ENCODE measurements at places on chromosomes 4 and X.

DNA sequence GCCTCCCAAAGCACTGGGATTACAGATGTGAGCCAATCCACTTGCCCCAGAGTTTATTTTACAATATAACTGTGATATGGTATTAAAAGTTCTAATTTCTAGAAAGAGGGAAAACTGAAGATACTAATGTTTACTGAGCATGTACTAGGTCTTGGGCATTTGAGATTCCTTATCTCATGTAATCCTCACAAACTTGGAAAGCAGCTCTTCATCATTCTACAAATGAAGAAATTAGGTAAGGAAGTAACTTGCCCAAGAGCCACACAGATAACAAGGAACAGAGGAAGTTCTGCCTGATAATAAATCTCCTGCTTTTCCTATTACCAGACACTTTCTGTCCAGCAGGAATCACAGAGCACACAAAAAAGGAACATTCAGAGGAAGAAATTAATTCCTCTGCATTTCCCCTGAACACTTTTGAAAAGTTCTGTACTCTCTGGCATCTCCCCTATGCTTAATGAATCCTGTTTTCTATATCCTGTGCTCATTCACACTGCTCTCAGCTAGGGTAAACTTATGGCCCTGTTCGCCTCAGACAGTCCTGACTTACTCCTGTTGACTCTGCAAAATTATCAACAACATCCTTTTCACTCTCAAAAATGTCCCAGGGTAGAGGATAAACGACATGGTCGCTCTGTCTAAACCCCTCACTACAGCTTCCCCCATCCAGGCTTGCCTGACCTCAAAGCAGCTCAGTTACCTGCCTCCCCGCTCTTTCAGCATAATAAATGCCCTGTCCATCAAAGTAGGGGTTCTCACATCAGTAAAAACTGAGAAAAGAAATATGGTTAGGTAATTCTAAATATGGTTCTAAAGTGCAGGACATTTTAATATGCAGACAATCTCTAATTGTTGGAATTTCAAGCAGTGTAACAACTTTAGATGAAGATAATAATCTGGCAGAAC lies 13.6 kb downstream of the SH3RF1 start:
- no peak for DNase-seq

DNA sequence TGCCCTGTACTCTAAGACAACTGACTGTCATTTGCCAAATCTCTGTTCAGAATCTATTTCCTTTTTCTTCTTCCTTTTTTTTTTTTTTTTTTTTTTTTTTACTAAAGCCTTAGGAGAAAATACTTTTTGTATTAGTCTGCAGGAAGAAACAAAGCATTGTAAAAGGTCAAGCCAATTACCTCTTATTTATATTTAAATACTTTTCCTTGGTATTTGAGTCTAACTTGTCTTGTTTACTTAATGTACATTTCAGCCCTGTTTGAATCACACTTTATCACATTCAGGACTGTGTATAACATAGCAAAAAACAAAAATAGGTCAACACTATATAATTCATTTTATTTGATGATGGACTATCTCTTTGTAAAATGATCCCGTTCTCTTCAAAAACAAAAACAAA lies 262.2 kb downstream of the RPA4 start:
- DNase-seq, result no peak

- no peak for DNase-seq
These were observed 186.6 kb upstream of the MAOA start for GRCh38 chrX:43469391-43470054.

GRCh38 chr4:118760493-118760892 lies 75.3 kb downstream of the METTL14 start:
- DNase-seq, result no peak

GRCh38 chrX:107721966-107722707 lies 53.5 kb downstream of the TSC22D3 start:
- DNase-seq, result no peak

GRCh38 chr4:80340036-80340435 lies 4.5 kb downstream of the CFAP299 start:
- DNase-seq, result no peak

DNA sequence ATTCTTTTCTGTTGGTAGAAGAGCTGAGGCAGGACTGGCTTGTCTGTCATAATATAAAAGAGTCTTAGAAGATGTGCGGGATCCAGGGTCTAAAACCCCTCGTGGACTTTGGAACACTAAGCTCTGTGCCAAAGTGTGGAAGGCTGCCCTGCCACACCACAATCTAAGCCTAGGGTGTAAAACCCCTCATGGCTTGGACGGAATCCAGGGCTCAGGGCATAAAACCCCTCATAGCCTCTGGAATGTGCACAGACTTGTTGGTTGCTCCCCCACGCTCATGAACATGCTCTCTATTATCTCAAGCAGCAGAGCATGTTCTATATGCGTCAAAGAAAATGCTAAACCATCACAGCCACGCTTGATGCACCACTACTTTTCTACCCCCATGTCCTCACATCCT lies 483.6 kb downstream of the GABRG1 start:
- DNase-seq, result no peak

- no peak for DNase-seq
These were observed 115.5 kb downstream of the DCTD start for GRCh38 chr4:182801636-182802035.

DNA sequence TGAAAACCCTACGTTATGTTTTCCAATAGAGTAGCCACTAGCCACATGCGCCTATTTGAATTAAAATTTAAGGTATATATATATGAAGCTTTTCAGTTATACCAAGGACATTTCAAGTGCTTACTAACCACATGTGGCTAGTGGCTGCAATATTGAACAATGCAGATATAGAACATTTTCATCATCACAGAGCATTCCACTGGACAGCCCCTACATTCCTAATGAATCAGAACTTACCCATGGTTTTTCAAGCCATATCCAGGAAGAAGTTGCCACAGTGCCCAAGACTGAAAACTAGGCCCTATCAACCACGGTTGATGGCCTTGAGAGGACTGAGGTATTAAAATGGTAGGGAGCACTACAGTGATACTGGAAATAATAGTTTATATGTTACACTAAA lies 29.7 kb downstream of the NEK1 start:
- no peak for DNase-seq

- no peak for DNase-seq
These were observed 856 bp downstream of the SLC9B1 start for GRCh38 chr4:103018391-103019307.

GRCh38 chr4:182425302-182425701 lies 182.1 kb downstream of the TENM3 start:
- DNase-seq, result no peak

DNA sequence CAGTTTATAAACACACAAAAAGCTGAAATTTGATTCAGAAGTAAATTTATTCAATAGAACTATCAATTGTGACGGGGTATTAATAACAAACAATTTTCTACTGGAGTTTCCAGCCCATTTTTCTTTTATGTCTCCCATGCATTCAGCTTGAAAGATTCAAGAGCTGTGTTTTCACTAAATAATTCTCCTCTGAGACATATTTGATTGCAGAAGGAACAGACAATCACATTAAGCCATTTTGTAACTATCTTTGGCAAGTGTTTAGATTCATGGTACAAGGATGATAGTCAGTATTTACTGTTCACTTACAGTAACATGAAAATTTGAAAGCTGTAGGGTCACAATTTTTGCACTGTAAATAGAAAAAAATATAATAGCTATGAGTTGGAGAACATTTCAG lies 198.4 kb upstream of the TACR3 start:
- DNase-seq, result no peak

GRCh38 chrX:39112143-39112542 lies 310.9 kb downstream of the MID1IP1 start:
- no peak for DNase-seq

- DNase-seq, result no peak
These were observed 23.9 kb downstream of the ACSL4 start for GRCh38 chrX:109709129-109709631.

GRCh38 chr4:147975933-147976928 lies 244.3 kb downstream of the ARHGAP10 start:
- DNase-seq, result no peak

DNA sequence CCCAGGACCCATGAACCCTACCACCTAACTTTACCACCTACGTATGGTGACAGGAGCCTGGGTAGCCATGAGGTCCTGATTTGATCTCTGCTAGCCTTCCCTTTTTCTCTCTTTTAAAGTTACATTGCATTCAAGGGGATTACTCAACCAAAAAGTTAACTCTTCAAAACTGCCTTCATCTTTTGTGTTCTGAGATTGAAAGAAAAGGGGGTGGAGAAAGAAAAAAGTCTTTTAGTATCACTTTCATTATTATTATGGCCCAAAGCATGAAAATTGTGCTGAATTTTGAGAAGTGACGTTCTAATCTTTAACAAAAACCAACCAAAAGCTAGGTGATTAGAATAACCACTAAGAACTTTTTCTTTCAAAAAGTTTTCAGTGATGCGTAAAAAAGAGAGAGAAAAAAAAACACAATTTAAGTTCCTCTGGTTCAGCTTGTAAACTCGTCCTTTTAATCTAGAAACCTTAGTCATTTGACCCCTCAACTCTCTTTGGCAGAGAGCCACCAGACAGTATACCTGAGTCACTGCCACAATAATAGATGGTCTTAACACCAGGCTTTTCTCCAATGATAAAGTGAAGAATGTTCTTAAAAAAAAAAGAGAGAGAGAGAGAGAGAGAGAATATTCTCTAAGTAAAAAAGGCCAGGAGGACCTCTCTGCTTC lies 347.4 kb upstream of the FGF13 start:
- no peak for DNase-seq

DNA sequence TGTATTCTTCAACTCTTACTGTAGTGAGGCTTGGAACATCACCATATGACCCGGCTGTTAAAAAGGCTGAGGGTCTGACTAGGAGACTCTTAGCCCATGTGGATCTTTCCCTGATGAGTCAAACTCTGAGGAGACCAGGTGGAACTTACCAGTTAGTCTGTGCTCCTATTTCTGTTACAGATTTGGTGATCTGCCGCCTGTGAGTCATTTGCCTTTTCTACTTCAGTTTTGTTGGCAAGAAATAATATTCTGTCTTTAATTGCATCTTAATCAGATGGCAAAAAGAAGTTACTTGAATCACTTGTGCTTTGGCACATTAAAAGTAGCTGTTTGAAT lies 48.4 kb downstream of the MTM1 start:
- no peak for DNase-seq

- no peak for DNase-seq
These were observed 18.7 kb upstream of the BCORL1 start for GRCh38 chrX:129963729-129964128.

DNA sequence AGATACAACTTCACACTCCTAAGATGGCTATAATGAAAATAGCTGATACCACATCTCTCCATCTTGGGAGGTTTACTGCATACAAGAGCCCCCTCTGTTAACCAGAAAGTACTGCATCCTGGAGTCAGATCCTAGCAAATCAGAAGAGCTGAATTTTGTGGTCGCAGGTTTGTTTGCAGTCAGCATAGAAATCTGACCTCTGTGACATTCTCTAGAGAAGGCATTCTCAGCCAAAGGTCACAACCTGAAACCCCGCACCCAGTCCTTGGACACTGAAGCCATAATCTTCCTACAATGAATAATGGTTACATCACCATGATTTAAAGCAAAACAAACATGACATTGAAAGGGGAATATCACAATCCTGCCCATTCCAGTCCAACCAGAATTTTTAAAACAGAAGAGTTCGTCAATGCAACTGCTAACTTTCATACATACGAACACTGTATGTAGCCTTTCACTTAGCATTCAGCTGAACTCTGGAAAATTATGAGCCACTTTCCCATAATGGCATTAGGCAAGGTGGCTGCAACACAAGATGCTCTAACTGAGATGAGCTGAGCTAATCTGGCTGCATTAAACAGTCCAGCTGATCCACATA lies 17.6 kb downstream of the HS6ST2 start:
- no peak for DNase-seq

DNA sequence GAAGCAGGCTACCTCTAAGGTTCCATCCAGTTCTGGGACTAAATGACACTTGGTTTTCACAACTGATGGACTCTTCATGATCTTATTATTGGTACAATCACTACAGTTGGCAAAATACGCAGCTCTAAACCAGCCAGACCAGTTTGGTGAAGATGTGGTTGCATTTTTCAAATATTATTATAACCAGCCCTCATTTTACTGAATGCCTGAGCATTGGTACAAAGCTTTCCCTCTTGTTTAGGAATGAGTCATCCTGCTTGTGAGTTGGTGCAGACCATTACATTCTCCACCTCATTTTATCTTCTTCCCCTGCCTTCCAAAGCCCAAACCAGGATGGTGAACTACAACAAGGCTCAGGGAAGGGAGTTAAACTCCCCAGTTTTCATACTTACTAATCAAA lies 223.1 kb downstream of the KDR start:
- DNase-seq, result no peak

- no peak for DNase-seq
These were observed 64.9 kb downstream of the POLR2B start for GRCh38 chr4:57043347-57044251.

DNA sequence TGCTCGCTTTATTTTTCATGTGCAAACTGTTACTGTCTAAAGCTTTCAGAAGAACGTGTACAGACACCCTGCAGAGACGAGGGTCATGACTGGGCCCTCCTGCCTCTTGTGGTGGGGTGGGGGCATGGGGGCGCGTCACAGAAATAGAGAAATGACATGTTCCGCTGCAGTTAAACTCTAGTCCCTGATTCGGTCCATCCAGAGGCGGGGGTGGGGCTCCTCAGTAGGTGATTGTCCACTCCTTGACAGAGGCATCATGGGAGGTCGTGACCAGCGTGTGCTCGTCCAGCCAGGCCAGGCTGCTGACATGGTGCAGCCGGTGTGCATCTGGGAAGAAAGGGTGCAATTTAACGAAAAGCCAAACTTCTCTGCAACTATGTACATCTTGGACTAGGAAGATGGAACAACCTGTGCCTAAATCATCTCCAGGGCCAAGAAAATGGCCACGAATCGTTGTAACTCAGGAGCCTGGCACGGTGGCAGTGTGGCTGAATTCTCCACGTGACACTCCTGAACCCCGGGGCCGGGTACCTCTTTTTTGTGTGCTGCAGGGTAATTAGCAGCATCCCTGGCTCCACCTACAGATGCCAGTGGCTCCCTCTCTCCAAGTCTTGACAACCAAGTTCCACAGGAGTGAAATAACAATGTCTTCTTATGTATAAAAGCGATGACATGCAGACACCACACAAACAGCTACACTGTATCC lies 41.3 kb downstream of the WDR1 start:
- DNase-seq, result no peak

DNA sequence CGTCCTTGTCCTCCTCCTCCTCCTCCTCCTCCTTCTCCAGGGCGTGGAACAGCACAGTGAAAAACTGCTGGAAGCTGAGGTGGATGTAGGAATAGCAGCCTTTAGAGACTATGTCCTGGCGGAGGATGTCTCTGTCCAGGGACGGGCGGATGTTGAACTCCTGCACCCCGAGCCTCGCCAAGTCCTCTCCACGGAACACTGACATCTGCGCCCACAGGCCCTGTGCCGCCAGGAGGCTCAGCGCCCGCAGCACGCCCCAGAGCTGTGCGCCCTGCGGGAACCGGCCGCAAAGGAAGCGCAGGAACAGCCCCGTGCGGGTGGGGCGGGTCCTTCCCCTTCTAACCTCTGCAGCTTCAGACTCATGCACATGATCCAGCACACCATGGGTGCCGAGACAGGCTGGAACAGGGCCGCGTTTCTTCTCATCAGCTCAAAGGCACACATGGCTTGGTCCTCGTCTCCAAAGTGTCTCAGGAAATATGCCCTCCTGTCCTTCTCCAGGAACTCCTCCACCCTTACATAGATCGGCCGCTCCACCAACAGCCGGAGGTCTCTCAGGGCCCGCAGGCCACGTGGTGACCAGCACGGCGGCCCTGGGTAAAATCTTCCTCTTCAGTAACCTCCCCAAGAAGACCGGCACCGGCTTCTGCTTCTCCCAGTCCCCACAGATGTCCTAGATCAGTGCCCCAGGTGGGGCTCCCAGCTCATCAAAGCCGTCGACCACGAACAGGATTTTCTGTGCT lies 1.2 kb downstream of the NLRP2B start:
- no peak for DNase-seq
